ENCODE measurements at places on chromosomes 12 and 14.

GRCh38 chr12:130847112-130847511, 8.1 kb upstream of the STX2 start:
- no peak for DNase-seq

GRCh38 chr14:63843796-63844195, 9.0 kb upstream of the SYNE2 start:
- DNase-seq = no peak

DNA sequence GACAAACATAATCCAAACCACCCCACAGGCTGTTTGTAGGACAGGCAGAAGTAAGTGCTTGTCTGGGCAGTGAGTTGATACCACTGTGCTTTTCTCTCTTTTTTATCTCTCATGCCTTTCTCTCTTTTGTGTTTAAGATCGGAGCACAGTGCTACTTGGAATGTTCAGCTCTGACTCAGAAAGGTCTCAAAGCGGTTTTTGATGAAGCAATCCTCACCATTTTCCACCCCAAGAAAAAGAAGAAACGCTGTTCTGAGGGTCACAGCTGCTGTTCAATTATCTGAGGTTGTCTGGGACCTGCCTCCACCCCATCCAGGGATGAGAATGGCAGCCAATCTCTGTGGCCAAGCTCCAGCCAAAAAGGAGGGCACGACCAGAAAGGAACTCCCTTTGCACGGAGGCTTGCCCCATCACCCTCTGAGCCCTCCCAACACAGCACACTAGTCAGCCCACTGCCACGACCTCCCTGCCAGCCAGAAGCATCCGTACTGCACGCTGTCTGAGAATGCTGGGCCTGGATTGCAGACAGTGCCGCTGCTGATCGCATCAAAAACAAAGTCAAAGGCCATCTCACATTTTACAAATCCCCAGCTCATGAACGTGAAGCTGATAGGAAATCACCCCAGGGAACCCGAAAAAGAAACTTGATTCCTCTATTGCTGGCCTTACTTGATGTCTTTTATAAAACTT, 27.8 kb downstream of the GPHB5 start:
- no peak for DNase-seq

DNA sequence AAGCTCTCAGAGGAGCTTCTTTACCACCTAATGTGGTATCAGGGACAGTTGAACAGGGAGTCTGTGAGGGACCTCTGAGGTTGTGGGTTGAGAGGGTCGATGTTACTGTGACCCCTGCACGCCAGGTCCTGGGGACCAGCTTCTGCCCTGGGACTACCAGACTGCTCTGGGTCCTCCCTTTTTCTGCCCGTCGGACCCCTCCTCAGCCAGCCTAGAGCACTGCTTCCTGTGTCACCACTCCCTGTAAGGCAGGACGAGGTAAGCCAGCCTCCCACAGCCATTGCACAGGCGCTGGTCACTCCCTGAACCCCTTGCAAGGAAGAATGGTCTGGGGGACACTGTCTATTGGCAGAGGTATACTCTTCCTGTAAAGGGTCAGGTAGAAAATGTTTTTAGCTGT, 38.1 kb downstream of the SYNE3 start:
- no peak for DNase-seq

DNA sequence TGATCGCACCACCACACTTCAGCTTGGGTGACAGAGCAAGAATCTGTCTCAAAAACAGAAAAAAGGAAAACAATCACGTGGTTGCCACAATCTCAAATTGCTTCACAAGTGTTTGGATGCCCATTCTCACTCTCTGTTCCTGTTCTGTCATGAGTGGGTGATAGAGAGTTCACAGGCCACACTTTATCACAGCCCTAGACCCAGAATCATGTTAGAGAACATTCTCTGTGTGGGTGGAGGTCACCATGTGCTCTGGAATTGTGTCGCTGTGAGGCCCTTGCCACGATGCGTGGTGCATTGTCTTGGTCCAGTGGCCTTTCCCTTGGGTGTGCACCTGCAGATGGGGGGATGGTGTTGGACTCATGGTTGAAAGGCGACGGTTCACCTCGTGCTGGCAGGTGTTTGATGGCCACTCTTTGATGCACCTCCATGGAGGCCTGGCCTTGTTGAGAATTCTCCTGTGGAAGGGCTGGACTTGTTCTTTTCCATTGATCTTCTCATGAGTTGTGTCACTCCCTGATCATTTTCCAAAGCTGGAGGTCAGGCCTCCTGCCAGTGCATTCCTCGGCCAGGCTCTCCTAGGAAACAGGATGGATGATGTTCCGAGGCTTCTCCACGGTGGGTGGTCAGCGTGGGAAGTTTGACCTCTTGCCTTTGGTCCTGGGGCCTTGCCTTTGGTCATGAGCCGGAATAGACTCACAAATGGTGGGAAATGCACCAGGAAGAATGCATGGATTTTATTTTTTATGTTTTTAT, 91.9 kb downstream of the SLC24A4 start:
- no peak for DNase-seq

DNA sequence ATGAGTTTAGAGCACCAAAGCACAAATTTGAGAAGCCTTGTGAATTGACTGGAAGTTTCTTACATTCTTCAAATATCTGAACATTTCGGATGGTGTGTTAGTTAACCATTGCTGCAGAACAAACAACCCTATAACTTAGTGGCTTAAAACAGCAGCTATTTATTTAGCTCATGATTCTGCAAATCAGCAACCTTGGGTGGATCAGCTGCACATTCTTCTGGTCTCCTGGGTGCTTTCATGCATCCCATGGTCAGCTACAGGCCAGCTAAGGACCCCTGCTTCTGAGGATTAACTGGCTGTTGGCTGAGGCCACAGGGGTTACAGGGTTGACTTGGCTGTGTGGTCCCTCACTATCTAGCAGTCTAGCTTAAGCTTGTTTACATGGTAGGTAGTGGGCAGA, 114.0 kb upstream of the HIF1A start:
- DNase-seq = no peak

DNA sequence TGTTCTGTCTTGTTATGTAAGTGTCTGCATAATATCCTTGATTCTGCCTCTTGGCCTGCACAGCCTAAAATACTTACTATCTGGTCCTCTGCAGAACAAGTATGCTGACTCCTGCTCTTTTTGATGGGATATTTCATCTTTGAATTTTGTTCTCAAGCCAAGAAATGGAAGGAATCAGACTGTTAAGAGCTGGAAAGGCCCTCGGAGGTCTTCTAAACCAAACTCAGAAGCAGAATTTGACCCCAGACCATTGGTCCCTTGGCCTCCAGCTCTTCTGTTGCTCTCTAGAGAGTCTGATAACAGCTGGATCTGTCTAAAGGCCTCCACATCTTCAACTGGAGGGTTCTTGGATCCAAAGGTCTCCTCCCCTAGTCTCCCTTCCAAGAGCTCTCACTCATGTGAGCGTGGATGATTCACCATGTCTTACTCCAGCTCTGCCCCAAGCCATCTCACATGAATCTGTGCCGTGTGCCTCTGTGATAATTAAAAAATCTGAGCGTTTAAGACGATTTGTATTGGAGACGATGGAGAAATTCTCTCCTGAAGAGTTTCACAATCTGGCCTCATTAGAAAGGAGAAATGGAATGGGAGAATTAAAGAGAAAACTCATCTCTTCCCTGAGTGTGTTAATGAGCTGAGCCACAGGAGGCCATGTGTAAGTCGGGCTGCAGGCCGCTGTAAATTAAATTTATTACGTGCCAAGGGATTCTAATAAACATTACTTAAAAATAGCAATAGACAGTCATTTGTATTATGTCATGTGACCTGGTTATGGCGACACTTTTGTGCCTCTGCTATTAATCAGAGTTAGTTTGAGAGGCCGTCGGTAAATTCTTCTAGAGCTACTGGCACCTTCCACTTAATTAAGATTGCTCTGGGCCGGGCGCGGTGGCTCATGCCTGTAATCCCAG, 15.4 kb upstream of the PRIMA1 start:
- DNase-seq = no peak

- no peak for DNase-seq
Measured at GRCh38 chr12:63864454-63864706, 19.9 kb downstream of the SRGAP1 start.

DNA sequence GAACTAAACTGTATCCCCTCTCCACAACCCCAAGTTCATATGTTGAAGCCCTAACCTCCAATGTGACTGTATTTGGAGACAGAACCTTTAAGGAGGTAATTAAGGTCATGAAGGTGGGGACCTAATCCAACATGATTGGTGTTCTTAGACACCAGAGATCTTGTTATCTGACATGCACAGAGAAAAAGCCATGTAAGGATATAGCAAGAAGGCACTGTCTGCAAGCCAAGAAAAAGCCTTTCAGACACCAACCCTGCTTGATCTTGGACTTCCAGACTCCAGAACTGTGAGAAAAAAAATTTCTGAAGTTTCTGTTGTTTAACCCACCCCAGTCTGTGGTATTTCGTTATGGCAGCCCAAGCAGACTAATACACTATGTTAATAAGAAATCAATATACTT, 62.2 kb upstream of the CFL2 start:
- DNase-seq = no peak

- no peak for DNase-seq
Measured at GRCh38 chr12:130199581-130200390, 37.5 kb downstream of the FZD10 start.

DNA sequence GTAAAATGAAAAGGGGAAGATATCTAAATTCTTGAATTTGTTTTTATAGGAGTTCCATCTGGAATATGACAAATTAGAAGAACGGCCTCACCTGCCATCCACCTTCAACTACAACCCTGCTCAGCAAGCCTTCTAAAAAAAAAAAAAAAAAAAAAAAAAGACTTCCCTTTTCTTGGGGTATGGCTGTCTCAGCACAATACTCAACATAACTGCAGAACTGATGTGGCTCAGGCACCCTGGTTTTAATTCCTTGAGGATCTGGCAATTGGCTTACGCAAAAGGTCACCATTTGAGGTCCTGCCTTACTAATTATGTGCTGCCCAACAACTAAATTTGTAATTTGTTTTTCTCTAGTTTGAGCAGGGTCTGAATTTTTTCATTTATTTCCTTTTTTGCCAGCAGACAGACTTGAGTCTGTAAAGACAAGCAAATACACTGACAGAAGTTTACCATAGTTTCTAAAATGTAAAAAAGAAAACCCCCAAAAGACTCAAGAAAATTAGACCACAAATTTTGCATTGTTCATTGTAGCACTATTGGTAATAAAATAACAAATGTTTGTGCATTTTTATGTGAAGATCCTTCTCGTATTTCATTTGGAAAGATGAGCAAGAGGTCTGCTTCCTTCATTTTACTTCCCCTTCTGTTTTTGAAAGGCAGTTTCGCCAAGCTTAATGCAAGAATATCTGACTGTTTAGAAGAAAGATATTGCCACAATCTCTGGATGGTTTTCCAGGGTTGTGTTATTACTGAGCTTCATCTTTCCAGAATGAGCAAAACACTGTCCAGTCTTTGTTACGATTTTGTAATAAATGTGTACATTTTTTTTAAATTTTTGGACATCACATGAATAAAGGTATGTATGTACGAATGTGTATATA, 12.1 kb upstream of the KCNMB4 start:
- no peak for DNase-seq

DNA sequence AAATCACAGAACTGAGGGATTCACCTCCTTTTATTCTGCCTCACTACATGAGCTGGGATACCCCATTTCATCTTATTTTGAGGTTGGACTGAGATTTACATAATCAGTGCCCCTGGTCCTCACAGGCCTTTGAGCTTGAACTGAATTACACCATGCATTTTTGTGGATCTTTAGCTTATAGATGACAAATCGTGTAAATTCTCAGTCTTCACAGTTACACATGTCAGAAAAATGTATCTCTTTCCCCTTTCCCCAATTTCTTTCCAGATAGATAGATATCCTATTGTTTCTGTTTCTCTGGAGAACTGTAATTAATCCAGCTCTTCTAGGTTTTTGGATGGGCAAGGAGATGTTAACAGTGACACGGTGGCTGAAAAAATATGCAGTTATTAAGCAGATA, 1778.9 kb upstream of the SEL1L start:
- DNase-seq = no peak

GRCh38 chr12:108131657-108132126, 2.6 kb downstream of the WSCD2 start:
- no peak for DNase-seq

Data from activated gamma-delta T cell (primary cell).